ENCODE measurements at places on chromosomes 4 and X.

DNA sequence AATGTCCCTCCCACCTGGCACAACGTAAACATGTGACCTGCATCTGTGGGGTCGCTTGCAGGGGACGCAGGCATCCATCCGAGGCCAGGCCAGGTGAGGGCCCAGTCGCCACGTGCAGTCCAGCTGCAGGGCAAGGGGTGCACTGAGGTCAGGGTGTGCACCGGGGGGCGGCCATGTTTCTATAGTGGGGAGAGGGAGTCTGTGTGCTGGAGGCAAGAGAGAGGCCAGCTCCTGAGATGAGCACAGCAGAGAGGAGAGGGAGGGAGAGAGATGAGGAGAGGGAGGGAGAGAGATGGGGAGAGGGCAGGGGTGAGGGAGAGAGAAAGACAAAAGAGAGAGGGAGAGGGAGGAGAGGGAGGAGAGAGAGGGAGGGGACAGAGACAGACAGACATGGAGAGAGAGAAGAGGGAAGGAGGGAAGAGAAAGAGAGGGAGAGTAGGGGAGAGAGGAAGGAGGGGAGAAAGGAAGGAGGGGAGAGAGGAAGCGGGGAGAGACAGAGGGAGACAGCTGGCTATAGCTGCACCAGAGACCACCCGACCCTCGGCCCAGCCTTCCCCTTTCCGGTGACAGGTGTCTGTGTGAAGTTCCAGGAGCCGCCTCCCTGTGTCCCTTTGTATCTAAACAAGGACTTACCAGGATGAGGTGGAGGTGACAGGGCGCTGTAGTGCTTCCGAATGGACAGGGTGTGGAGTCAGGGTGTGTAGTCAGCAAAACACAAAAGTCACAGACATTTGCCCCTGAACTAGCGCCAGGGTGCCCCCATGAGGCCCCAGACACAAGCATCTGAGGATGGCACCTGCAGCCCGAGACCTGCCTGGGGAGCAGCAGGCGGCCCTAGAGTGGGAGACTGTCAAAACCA lies 68.7 kb downstream of the ADRA2C start:
- DNase-seq: no peak

GRCh38 chrX:11430271-11430670 lies 137.1 kb downstream of the AMELX start:
- DNase-seq: no peak

GRCh38 chr4:79042079-79042674 lies 102.9 kb upstream of the PAQR3 start:
- DNase-seq: peak; percentile 18

- no peak for DNase-seq
These were observed at the start of gene DMP1 for GRCh38 chr4:87649980-87650379. TSS of gene DMP1 (plus strand) at chr4:87650280. CDS start at chr4:87656493, 6,213 bp downstream.

- no peak for DNase-seq
These were observed 97.6 kb upstream of the STIM2 start for GRCh38 chr4:26763063-26763462.

DNA sequence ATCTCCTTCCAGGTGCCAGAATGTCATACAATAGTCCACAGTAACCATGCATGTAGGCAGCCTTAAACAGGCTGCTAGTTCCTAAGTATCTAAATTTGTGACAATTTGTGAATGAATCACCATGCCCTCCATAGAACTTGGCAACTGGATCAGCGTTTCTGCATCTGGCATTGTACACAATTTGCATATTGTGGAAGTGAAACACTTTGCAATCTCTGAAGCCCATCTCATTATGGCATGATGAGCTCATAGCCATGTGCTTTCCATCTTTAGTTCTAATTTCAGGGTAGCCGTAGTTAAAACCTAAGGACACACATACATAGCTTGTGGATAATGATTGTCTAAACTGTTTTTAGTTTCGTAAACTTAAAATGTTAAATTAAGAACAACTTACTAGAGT lies 573.6 kb downstream of the PPP4R3C start:
- DNase-seq: no peak

DNA sequence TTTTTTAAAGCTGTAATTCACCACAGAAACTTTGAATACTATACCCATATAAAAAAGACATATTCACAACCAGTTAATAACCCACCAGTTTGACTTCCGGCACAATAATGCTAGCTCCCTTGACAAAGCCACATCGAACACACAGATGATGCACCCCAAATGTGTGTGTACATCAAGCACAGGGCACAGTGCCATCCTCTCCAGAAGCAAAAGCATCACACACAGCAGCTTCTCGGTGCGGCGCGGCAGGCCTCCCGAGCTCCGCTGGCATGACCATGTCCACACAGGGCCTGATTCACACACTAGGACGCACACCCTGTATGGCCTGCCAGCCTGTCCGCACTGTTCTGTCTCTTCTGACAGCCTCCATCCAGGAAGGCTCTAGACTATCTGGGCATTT lies 88.0 kb downstream of the LEF1 start:
- no peak for DNase-seq

DNA sequence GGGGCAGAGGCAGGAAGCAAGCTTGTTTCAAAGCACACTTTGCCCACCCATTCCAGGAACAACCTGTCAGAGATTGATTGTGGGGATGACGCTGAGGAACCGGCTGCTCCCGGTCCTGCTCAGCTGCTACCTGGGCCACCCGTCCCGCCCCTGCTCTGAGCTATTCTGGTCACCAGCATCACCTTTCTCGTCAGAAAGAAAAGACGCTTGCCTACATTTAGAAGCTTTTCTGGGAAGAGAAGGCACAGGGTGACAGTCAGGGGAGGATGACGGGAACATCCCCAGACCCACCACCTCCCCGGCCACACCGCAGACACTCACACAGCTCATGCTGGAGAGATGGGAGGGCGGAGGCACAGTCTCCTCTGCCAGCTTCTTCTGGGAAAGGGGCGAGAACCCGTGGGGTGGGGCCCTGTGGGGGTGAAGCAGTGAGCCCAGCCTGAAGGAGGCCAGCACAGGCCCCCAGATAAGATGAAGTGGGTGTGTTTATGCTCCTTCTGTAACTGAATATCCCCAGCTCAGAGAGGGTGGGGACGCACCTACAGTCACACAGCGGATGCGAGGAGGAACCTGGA lies 81.8 kb downstream of the CPZ start:
- no peak for DNase-seq

DNA sequence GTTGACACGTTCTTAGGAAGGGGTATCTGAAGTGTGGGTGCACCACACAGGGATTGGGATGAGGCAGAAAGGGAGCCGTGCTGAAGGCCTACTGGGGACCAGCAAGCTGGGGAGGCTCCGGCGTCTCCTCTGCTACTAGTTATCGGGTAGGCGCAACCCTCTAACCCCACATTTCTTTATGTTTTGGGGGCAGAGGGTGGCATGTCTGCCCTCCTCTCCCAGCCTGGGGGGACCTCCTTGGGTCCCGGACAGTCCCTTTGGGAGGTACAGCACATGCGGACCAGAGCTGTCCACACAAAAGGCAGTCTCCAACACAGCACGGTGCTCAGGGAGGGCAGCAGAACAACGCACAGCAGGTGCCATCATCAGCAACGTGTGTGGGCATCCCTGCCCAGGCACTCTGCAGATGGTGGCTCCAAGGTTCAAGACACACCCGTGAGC lies 33.2 kb downstream of the WDR1 start:
- no peak for DNase-seq

GRCh38 chrX:22674932-22675331 lies 324.8 kb upstream of the DDX53 start:
- no peak for DNase-seq

DNA sequence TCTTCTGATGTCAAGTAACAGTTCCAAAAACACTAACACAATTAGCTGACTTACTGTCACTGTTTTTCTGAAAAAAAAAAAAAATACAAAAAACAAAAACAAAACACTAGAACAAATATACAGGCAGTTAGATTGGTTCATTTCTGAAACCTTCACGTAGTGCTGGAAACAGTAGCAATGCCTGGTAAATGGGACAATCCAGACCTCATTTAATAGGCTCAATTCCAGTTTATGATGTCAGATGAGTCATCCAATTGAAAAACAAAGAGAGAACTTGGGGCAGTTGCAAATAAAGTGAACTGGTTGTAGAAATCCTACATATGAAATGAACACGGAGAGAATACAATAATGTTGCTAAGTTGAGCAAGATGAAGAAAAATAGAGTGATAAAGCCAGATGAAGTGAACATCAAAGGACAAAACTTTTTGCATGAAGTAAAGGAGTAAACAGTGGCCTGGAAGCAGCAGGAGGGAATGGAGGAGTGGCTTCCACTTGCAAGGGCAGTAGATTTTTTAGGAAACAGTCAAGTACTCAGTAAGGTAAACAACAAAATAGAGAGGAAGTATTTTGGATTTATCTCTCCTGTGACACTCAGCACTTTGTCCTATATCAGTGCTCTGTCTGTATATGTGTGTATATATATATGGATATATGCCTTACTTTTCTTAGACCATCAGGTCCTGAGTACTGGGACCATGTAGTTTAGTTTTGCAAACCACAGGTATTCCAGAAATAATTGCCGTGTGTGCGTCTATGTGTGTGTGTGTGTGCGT lies 39.3 kb upstream of the MAGEA10 start:
- no peak for DNase-seq

- DNase-seq: no peak
These were observed 132.5 kb downstream of the PLS3 start for GRCh38 chrX:115693476-115693875.

- DNase-seq: no peak
These were observed 95.7 kb downstream of the DCLK2 start for GRCh38 chr4:150173982-150174398.

DNA sequence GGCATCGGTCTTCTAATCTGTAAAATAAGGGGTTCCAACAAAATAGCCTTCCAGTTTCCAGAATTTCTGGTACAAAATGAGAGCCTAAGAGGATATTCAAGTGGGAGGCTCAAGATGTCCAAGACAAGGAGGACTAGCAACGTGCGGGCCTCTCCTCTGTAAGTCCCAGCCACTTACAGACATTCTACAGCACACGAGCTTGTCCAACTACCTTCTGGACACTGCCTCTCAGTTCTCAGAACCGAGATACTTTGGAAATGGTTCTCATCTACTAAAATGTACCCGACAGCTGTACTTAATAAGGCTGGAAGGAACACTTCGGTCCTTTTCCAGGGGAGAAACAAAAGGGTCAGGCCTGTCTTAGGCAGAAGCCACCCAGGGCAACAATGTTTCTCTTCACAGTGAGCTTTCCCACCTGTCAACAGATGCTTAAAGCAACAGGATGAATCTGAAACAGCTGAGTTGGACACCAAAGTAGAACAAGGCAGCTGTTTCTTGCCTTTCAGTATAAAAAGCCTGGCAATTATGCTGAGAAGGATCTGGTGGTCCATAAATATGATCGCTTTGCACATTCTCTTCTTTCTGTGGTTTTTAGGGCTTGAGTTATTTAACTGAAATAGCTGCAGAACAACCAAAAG lies 127.0 kb downstream of the HS6ST2 start:
- no peak for DNase-seq

DNA sequence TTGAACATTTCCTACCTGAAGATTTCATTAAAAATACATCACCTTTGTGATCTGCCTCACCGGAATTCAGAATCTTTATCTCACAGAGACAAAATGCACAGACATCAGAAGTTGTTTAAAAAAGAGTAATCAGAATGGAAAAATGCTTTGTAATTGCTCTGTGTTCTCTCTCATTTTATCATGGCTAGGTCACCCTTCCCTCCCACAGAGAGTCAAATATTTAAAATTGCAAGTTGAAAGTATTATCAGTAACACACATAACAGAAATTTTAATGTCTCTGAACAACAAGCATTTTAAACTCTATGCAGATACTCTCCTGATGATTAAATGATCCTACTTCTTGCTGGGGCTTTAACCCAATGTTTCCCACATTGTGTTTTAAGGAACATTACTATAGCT lies 362.0 kb downstream of the CBLL2 start:
- no peak for DNase-seq

GRCh38 chrX:130482871-130483270 lies 81.1 kb downstream of the RBMX2 start:
- no peak for DNase-seq

DNA sequence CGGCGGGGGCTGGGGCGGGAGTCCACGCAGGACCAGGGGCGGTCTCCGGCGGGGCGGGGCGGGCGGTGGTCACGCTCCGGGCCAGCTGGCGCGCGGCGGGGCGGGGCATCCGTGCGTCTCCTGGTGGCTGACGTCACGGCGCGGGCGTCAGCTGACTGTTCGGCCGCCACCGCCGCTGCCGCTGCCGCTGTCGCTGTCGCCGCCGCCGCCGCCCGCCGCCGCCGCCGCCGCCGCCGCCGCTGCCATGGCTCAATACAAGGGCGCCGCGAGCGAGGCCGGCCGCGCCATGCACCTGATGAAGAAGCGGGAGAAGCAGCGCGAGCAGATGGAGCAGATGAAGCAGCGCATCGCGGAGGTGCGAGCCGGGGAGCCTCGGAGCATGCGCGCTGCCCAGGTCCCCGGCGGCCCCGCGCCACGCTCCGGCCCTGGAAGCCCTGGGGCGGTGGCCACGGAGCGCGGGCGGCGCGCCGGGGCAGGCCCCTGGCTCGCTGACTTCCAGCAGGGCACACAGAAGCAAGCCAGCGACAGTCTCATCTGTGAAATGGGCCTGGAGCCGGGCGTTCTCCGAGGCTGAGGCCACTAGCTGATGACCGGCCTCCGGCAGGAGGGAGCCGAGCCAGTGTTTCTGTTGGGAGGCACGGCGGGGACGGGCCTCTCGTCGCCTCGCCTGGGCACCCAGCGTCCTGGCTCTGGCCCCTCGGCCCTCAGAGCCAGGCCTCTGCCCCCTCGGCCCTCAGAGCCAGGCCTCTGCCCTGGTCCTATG lies at the start of gene FAM50A:
Gene FAM50A (plus strand): TSS at position 150 of the 763 bp plus-strand sequence. CDS start 95 bp downstream, at position 245.
- DNase-seq: no peak

DNA sequence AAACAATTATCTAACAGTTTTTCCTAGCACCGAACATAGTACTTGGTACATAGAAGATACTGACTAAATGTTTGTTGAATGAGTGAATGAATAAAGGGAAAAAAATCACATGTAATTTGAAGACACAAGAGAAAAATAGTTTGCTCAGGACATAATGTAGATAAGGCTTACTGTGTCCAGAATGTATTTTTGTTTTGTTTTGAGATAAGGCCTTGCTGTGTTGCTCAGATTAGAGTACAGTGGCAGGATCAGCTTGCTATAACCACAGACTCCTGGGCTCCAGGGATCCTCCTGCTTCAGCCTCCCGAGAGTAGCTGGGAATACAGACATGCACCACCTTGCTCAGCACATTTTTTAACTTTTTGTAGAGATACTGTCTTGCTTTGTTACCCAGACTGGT lies 6.5 kb downstream of the FAM199X start:
- no peak for DNase-seq

DNA sequence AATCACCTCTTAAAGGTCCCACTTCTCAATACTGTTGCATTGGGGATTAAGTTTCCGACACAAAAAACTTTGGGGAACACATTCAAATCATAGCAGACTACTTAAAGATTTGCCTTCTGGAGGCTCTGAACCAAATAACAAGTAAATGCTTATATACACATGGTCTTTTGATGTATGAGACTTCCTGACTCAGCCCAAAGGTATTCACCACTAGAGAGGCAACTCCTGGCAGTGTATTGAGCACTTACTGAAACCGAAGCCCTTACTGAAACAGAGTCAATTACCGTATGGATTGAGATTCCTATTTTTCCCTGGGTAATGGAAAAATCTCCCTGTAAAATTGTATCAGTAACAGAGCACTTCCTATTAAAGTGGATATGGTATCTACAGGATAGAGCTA lies 45.4 kb downstream of the ZCCHC13 start:
- DNase-seq: peak; percentile 53
